Stimulated activated CD4-positive, alpha-beta T cell treated with anti-CD3 and anti-CD28 coated beads, Interleukin-1b, Interleukin-23, amount 100 ng/mL, for 24 hours (primary cell): ENCODE measurements at places on chromosomes 16 and 17.

GRCh38 chr17:44221084-44221861 is 1.8 kb upstream of the UBTF start:
- no peak for DNase-seq

- DNase-seq: peak; percentile 49
Measured at GRCh38 chr16:50696575-50697420, 3.4 kb downstream of the NOD2 start.

DNA sequence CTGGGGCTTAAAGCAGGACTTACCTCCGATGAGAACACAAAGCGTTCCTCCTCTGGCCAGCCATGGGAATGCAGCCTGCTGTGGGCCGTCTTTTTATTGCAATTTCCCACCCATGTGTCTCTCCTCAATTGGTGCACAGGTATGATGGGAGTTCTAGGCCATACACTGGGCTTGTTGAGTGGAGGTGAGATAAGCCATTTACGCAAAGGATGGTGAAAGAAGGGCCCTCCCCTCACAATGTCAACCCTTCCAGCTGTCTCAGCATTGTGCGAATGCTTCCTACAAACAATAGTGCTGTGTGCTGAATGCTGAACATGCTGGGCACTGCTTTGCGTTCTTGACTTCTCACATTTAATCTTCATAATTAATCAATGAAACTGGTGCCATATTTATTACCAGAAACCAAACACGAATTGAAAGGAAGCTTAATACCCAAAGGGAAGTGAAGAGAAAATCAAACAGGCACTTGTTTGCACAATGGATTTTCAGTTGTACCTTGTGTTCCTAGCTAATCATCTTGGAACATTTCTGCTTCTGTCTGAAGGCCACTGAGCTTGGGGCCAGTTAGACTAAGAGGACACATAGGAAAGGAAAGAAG is at the start of gene GP2:
Gene GP2, minus strand, starts transcription at position 70 of the 598 bp plus-strand sequence. CDS start 1,082 bp downstream, outside the sequence.
- no peak for DNase-seq

GRCh38 chr17:19263641-19264051 is 26.5 kb downstream of the EPN2 start:
- no peak for DNase-seq

- no peak for DNase-seq
Measured at GRCh38 chr16:87542531-87543102, 49.8 kb upstream of the ZCCHC14 start.

GRCh38 chr17:59811209-59811608 is 81.5 kb downstream of the TUBD1 start:
- DNase-seq: no peak

DNA sequence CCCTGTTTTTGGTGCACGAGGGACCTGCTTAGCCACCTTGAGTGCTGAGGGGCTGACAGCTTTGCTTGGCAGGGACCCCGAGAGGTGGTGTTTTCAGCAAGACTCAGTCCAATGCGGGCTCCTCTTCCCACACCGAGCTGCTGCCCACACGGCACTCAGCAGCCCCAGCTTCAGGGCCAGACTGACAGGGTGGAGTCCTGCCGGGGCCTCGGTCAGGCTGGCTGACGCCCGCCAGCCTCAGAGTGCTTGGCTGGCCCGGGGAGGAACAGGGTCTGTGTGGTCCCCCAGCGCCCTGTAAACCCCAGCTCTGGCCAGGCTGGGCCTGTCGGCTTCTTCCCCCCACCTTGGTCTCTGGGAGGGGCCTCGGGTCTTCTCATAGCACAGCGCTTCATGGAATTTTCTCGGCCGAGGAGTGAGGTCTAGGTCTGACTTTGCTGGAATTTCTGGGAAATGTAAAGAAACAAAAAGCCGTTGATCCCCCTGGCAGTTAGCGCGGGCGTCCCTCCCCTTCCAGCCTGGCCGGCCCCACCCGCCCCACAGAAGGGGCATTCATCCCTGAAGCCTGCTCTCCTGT is 2.6 kb downstream of the SOX8 start:
- no peak for DNase-seq

DNA sequence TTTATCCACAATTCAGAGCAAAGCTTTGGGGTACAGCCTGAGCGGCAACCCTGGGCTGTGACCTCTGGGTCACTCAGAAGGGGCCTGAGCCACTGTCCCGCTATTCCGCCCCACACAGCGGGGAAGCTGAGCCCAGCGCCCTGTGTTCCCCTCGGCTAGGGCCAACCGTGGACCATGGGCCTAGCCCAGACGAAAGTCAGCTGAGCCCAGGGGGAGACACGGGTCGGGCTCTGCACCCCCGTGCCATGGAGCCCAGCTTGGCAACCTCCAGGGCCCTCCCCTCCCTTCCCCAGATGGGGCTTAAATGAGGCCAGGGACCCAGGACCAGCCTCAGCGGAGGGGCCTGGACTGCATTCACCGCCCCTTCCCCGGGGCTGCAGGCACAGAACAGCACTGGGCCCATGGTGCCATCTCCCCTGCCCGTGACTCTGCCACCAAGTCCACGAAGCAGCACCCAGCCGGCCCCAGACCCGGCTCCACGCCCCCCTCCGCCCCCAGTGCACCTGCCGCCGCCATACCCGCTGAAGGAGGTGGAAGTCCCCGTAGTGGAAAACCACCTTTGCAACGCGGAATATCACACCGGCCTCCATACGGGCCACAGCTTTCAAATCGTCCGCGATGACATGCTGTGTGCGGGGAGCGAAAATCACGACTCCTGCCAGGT is 1.8 kb downstream of the TPSD1 start:
- no peak for DNase-seq

DNA sequence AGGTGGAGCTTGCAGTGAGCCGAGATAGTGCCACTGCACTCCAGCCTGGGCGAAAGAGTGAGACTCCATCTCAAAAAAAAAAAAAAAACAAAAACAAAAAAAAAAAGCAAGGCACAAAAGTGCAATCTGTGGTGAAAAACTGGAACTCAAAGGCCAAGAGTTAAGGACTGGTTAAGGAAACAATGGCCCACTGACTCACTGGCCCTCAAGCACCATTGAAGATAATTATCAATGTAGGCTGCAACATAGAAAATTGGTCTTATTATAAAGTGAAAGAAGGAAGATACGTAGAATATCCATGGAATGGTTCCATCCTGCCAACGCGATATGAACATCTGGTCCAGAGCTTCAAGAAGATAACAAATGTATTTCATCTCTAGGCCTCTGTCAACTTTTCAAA is 444.2 kb downstream of the SOX9 start:
- no peak for DNase-seq

DNA sequence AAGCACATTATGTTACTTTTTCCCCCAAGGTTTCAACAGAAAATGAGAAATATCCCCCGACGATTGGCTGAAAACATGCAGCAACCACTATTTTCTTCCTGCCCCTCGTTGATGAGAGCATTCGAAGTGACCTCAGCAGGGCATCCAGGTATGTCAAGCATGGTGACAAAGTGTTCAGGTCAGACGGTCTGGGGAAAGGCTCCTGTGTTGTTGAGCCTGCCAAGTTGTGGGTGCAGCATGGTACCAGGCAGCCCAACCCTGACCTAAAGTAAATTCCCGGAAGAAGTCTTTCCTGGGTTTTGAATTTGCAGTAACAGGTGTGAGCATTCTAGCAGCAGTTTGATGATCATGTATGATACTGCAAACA is 51.7 kb upstream of the SEC14L1 start:
- no peak for DNase-seq

DNA sequence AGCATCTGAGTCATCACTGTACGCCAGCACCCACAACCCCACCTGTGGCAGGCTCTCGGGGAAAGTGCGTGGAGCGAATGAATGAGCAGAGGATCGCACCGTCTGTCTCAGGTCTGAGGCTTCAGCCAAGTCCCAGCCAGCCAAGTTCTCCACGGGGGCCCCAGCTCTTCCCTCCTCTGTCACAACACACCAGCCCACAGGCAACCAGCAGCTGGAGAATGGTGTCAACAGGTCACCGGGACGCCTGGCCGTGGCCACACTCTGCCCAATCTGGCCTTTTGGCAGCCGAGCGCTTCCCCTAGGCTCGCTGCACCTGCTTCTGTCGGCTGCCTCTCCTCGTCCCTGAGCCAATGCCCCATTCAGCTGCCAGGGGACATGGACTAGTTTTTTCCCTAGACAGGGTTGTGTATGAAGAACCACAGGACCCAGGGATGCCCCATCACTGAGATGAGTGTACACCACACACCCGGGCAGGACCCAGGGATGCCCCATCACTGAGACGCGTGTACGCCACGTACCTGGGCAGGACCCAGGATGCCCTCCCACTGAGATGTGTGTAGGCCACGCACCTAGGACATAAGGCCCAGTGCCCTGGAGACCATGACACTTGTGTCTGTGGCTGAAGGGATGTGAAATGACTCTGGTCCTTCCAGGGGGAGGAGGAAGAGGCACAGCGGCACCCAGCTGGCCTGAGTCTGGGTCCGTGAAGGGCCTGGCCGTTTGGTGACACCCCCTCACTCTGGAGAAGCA is 52.8 kb downstream of the ABR start:
- DNase-seq: no peak

DNA sequence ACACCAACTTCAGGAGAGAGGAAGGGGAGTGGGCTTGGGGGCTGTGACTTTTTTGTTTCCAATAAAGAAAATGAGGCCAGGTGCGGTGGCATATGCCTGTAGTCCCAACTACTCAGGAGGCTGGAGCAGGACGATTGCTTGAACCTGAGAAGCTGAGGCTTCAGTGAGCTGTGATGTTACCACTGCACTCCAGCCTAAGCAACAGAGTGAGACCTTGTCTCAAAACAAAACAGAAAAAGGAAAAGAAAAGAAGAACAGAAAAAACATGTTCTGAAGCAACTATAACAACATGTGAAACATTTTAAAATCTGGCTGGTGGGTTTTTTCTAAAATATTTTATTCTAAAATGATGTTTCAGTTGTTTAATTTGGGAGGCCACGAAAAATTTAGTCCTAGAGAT is 554.0 kb upstream of the ZFHX3 start:
- DNase-seq: no peak

- no peak for DNase-seq
Measured at GRCh38 chr16:66382966-66383299, 16.4 kb downstream of the CDH5 start.

GRCh38 chr17:55144518-55144917 is 120.2 kb upstream of the HLF start:
- no peak for DNase-seq

- DNase-seq: no peak
Measured at GRCh38 chr16:84786605-84787262, 33.1 kb upstream of the CRISPLD2 start.

DNA sequence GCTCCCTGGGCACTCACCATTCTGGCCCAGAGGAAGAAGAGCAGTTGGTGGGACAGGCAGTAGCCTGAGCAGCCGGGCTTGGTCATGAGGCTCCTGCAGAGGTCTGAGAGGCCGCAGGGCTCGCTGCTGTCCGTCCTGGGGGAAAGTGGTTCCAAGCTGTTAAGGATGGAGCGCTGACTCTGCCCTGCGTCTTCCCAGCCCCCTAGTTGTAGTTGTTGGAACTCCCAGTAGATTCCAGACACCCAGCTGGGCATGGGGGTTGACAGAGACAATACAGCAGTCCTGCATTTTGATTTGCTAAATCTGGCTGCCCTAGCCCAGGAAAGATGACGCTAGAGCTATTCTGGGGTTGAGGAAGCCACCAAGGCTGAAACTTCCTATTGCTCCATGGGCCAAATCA is 7.3 kb downstream of the C16orf89 start:
- DNase-seq: no peak

GRCh38 chr17:142876-143784 is 5.8 kb downstream of the SCGB1C2 start:
- DNase-seq: no peak

- no peak for DNase-seq
Measured at GRCh38 chr16:67943619-67944504, at the start of gene LCAT. Gene LCAT, minus strand, starts transcription at chr16:67944120. Its CDS starts 19 bp downstream, at chr16:67944101.

GRCh38 chr16:70161350-70161749 is 12.2 kb upstream of the CLEC18C start:
- no peak for DNase-seq

DNA sequence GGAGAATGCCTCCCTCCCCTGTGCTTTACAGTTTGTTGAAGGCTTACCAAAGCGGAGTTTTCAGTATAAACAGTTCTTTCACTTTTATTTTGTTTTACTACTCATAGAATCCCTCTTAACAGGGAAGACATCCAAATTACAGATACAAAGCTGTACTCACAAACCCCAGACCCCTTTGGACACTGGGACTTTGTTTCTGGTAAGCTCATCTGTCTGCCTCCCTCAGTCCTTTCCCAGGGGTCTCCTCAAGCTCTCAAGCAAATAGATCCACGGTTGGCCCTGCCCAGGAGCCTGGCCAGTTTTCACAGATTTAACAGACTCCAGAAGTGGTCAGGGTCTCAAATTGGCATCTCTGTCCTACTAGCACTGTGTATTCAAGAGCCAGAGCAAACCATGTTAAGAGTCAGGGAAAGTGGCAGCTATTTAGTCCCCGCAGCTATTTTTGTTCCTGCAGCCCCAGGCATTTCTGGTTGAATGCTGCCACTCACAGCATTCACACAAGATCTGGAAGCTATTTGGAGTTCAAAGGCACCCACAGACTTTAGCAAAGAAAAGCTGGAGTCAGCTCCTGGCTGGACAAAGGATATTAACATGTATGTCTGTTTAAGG is 54.2 kb downstream of the TMEM100 start:
- no peak for DNase-seq

DNA sequence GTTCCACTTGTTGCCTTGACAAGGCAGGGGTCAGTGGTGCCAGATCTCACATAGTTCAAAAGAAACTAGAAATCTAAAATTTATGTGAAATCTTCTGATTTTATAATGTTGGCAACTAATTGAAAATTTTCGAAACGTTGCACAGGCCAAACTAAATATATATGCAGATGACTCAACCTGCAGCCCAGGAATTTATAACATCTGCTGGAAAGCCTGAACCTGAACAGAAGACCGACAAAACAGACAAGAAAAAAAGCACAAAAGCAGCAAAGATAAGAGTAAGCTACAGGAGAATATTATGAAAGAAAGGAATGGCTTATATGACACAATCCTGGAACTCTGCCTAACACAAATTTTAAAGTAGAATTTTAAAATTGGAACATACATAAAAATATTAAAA is 207.6 kb downstream of the CEP112 start:
- no peak for DNase-seq

DNA sequence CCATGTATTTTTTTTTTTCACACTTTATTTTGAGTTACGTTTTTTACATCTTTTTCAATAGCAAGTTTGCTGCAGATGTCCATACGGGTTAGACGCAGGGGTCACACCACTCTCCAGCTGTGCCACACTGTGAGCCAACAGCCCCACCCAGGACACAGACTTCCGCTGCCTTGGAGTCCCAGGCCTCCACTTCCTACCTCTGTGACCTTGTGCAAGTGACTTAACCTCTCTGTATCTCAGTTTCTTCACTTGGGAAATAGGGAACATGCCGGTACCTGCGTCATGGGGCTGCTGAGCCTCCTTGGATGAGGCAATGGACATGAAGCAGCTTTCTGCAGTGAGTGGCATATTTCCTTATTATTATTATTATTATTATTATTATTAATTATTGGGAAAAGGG is 3.3 kb upstream of the PITPNA start:
- no peak for DNase-seq

- no peak for DNase-seq
Measured at GRCh38 chr17:35801583-35802224, 6.3 kb upstream of the MMP28 start.
